Placental pericyte (primary cell): ENCODE measurements at places on chromosomes 2 and 18. TPM values are rescaled to one million over a fixed set of nuclear protein-coding genes. Genes with fewer than 3 reads are reported as not detected.

The MEX3C gene
- total RNA-seq = 59.3 and 63.0 TPM in 2 replicates

The FAM161A gene
- total RNA-seq = 2.0 and 2.6 TPM in 2 replicates

The ACTG2 gene
- total RNA-seq = 61.7 and 148 TPM in 2 replicates

The ANKRD44 gene
- 3.1 and 11.5 TPM in 2 replicates for total RNA-seq

The SLC9A2 gene
- not detected in 2 replicates for total RNA-seq

The RND3 gene
- 269 and 815 TPM in 2 replicates for total RNA-seq

The GPR45 gene
- 0.22 TPM in 1 of 2 replicates, not detected in the other for total RNA-seq

The MROH2A gene
- not detected in 2 replicates for total RNA-seq

The DAW1 gene
- 1.5 and 2.7 TPM in 2 replicates for total RNA-seq

The COL4A3 gene
- total RNA-seq = under 0.01 TPM in 1 of 2 replicates, not detected in the other
